Hematopoietic multipotent progenitor cell treated with erythropoietin and hydrocortisone succinate and interleukin-3 and kit ligand, for 4 days (in vitro differentiated cells): ENCODE measurements at places on chromosomes 2 and 18.
A peak's percentile ranks its signal among the peaks of the same experiment; 100 is the strongest.

- no peak for DNase-seq
Observed at GRCh38 chr18:50953822-50954221, 14.0 kb upstream of the ELAC1 start.

GRCh38 chr2:202149155-202149762 is 76.2 kb downstream of the KIAA2012 start:
- DNase-seq: no peak

- DNase-seq: peak; percentile 86
Observed at GRCh38 chr2:135004005-135004746, 43.1 kb downstream of the MAP3K19 start.

DNA sequence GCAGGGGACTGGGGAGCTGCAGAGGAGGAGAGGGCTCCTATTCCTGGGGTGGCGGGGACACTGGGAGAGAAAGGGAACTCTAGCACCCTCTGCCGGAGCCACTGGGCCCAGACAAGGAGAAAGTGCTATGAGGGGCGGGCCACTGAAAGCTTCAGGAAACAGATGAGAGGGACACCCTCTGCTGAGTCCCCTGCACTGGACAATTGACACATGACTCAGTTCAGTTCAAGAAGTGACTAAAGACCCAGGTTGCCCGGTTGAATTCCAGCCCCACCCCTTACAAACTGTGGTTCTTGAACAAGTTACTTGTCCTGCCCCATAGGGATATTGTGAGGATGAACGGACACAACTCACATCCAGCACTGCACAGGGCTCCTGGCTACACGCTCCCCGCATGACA is 5.0 kb downstream of the RUFY4 start:
- DNase-seq: peak; percentile 75
